ENCODE measurements at places on chromosomes 7 and 10.

GRCh38 chr7:44097064-44097932, 6.8 kb upstream of the AEBP1 start:
- DNase-seq: no peak

GRCh38 chr7:5477126-5477525, 53.5 kb upstream of the TNRC18 start:
- DNase-seq: no peak

- no peak for DNase-seq
Observed at GRCh38 chr7:38276096-38276877, 2.9 kb upstream of the TARP start.

DNA sequence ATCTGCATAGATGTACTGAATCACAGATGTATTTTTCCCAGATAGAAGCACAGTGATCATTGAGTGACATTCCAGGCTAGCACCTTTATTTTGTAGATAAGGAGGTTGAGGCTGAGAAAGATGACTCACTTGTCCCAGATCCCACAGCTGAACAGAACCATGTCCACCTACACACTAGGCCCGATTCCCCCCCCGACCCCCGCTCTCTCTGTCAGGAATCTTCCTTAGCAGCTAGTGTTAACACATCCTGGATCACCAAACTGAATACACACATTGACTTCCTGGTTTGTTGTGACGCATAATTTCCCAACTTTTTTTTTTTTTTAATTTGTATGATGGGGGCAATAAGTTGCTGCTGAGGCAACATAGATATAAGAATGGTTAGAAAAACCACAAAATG, 5.2 kb downstream of the SFMBT2 start:
- no peak for DNase-seq

DNA sequence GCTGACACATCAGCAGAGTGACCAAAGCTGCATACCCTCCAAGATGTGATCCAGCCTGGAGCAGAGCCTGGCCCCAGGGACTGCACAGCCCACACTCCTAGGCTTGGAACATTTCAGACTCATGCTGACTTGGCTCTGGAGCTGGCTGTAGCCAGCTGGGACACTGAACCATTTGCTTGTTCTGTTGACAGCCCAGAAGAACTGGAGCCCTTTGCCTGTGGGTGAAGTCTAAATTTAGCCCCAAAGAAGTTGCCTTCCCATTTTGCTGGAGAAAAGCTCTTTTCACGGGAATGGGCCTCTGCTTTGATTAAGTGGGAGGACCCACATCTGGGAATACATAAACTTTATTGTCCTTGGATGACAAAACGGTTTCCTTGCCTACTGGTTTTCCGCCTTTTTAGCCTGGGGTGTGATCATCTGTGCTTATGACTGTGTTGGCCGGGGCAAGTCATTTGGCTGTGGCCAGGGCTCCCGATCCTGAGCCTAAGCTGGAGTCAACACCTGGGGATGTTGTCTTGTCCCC, 186.2 kb upstream of the BMPER start:
- DNase-seq: no peak
